Testis (tissue), 5 donors: ENCODE measurements at places on chromosomes 16 and 17. TPM values are rescaled to one million over a fixed set of nuclear protein-coding genes. Genes with fewer than 3 reads are reported as not detected.

DNA sequence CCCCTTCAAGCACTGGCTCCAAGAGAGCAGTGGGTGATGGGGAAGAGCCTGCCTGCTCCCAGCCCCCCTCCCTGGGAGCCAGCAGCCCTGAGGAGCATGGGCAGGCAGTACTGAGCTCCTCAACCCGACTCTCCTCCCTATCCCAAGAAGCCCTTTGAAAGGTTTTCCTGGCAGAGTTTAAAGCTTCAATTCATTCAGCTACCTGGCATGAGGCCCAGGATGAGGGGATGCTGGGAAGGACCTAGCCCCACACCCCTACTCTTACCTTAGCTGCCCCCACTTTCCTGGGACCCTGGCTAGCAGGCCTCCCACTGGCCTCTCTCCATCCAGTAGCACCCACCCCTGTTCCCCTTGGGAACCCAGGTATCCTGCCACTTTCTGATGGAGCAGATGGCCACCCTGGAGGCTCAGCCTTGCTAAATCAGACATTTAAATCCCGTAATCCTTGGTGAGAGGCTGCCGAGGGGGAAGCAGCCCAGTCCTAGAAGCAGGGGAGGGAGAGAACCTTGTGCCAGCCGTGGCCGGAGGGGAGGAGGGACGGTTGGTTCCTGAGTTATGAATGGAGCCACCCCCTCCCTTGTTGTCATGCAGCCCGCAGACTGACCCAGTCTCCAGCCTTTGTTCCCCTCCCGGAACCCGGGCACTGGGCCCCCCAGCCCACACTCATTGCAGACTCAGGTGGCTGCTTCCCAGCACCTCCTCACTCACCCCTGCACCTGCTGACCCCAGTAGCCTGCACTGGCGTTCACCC lies 17.1 kb downstream of the ATP1B2 start:
- no peak for DNase-seq
- H3K36me3 ChIP-seq, result no peaks in the 10 kb centered on the region
- no peak overlapping the region for H3K27ac ChIP-seq
- H3K4me1 ChIP-seq, result no peaks in the 10 kb centered on the region
- no peak overlapping the region for H3K4me3 ChIP-seq
- H3K27me3 ChIP-seq, result no peaks in the 10 kb centered on the region

- no peaks in the 10 kb centered on the region for H3K36me3 ChIP-seq
- H3K27me3 ChIP-seq, result no peaks in the 10 kb centered on the region
- no peak overlapping the region for H3K4me3 ChIP-seq
- H3K4me1 ChIP-seq, result no peaks in the 10 kb centered on the region
These were observed 193.5 kb downstream of the WWOX start for GRCh38 chr16:78292844-78293380.

- no peaks in the 10 kb centered on the region for H3K36me3 ChIP-seq
- H3K27ac ChIP-seq, result peak overlapping the region; percentile 65
- H3K27me3 ChIP-seq, result no peaks in the 10 kb centered on the region
- H3K4me3 ChIP-seq, result no peak overlapping the region
These were observed 20.6 kb downstream of the RTN4RL1 start for GRCh38 chr17:2004435-2004952.

DNA sequence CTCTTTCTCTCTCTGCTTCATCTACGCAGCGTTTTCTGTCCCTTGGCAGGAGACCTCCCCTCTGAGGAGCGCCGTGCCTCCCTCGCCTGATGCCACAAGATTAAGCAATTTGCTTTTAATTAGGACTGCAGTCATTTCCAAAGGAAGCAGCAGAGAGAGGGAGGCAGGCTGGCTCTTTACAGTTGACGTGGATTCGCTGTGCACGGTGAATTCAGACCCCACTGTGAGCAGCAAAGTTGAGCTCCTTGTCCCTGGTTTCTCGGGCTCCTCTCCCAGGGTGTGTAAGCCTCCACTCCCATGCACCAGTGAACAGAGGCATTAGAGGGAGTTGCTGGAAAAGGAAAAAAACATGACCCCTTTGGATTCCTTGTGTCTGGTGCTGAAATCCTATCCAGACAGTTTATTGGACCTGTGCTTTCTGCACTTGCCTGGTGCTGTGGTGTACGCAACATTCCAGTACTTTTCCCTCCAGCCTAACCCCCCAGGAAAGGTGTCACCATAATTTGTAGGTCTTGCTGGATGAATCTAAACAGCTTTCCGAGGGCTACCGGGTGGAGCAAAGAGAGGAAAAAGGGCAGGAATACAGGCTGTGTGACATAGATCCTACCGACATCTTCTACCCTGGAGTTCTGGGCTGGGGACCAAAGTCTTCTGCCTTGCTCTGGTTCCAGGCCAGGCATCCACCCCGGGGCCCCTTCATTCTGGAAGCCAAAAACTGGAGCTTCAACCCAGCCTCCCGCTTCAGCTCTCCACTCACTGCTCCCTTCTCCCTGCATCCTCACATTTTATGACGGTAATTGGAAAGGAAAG lies 171.0 kb downstream of the MAF start:
- H3K27me3 ChIP-seq, result no peaks in the 10 kb centered on the region
- H3K36me3 ChIP-seq, result no peaks in the 10 kb centered on the region
- H3K27ac ChIP-seq, result no peak overlapping the region
- peak; percentile 31 for DNase-seq
- H3K4me3 ChIP-seq, result no peak overlapping the region
- H3K4me1 ChIP-seq, result peaks cover 6% of the 10 kb centered on the region

- no peak overlapping the region for H3K27ac ChIP-seq
- no peak overlapping the region for H3K4me3 ChIP-seq
- no peak for DNase-seq
- H3K36me3 ChIP-seq, result no peaks in the 10 kb centered on the region
- H3K27me3 ChIP-seq, result no peaks in the 10 kb centered on the region
- H3K4me1 ChIP-seq, result no peaks in the 10 kb centered on the region
These were observed 48.3 kb downstream of the RBFOX1 start for GRCh38 chr16:7380911-7381310.

GRCh38 chr16:87982581-87983041 lies 31.4 kb downstream of the BANP start:
- H3K27me3 ChIP-seq, result no peaks in the 10 kb centered on the region
- no peak overlapping the region for H3K4me3 ChIP-seq
- H3K4me1 ChIP-seq, result no peaks in the 10 kb centered on the region
- no peak overlapping the region for H3K27ac ChIP-seq
- H3K36me3 ChIP-seq, result no peaks in the 10 kb centered on the region

GRCh38 chr17:47687748-47688147 lies 6.2 kb upstream of the TBKBP1 start:
- H3K4me3 ChIP-seq, result no peak overlapping the region
- H3K27ac ChIP-seq, result no peak overlapping the region
- no peaks in the 10 kb centered on the region for H3K36me3 ChIP-seq
- peaks cover 9% of the 10 kb centered on the region for H3K4me1 ChIP-seq

DNA sequence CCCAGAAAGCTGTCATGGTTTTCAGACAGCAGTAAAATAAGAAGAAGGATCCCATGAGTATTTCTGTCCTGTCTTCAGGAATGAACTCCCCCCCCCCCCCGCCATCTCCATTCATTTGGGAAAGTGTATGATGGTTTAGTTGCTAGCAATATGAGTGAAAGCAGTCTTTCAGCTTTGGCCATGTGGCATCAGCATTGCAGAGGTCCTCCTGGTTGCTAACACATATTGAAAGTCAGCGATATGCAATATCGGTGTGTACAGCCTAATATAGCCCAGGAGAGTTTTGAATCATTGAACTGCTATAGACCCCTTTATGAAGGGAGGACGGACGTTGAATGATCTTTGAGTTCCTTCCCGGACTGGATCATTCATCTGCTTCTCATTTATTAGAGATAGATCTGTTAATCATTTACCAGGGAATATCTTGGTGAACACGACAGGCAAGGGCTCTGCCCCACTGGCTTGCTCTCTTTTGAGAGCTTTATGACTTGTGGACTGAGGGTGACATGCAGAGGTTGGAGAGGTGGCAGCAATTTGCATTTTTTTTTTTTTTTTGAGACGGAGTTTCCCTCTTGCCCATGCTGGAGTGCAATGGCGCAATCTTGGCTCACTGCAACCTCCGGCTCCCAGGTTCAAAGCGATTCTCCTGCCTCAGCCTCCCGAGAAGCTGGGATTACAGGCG lies 25.2 kb downstream of the DEF8 start:
- no peak overlapping the region for H3K27ac ChIP-seq
- peaks cover 21% of the 10 kb centered on the region for H3K4me1 ChIP-seq
- DNase-seq, result no peak
- no peak overlapping the region for H3K4me3 ChIP-seq

DNA sequence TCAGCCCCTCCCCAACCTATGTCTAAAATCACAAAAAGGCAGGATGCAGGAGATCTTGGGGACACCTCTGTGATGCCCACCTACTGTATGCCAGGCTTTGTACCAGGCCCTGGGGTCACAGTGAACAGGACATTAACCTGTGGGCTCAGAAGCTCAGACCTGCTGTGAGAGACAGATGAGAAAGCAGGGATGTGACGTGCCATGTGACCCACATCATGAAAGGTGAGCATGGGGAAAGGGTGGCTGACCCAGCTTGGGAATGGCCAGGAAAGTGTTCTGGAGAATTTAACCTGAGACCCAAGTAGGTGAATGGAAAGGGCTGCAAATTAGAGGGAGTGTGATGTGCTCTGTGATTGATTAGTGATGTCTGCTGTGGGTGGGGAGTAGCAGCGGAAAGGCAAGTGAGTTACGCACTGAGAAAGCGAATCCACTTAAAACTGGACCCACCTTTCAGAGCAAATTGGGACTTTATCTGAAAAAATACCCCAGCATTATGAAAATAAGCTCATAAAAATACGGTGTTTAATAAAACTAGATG lies 132.2 kb downstream of the IRF8 start:
- no peaks in the 10 kb centered on the region for H3K36me3 ChIP-seq
- no peaks in the 10 kb centered on the region for H3K4me1 ChIP-seq
- no peak overlapping the region for H3K4me3 ChIP-seq
- H3K27ac ChIP-seq, result no peak overlapping the region
- H3K27me3 ChIP-seq, result no peaks in the 10 kb centered on the region

- no peaks in the 10 kb centered on the region for H3K4me1 ChIP-seq
- H3K27ac ChIP-seq, result no peak overlapping the region
- no peaks in the 10 kb centered on the region for H3K36me3 ChIP-seq
- DNase-seq, result no peak
These were observed 253.6 kb downstream of the ZFHX3 start for GRCh38 chr16:72794319-72794718.

Gene CD300C
- total RNA-seq, result 0.39 TPM

DNA sequence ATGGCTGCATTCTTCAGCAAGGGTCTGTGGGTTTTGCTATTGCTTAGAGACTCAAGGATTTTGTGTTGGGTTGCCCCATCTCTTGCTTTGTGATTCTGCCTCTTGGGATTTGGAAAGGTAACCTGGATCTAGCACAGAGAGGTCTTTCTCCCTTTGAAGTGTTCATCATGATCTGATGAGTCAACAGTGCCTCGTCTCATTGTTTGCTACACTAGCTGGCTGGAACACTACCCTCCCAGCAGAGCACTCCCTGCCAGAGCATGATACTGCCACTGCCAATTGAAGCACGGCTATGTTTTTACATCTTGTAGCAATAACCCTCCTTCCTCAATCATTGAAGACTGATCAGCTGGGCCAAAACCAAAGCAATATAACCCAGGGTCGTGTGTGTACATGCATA lies 361.0 kb downstream of the CDH13 start:
- H3K36me3 ChIP-seq, result no peaks in the 10 kb centered on the region
- DNase-seq, result no peak
- H3K4me1 ChIP-seq, result no peaks in the 10 kb centered on the region
- no peaks in the 10 kb centered on the region for H3K27me3 ChIP-seq
- no peak overlapping the region for H3K4me3 ChIP-seq

GRCh38 chr16:66948134-66948836 lies 12.8 kb upstream of the CES3 start:
- no peaks in the 10 kb centered on the region for H3K27me3 ChIP-seq
- H3K4me1 ChIP-seq, result peaks cover 16% of the 10 kb centered on the region
- no peak overlapping the region for H3K27ac ChIP-seq
- H3K36me3 ChIP-seq, result no peaks in the 10 kb centered on the region
- H3K4me3 ChIP-seq, result peak overlapping the region; percentile 56

- DNase-seq, result no peak
- no peaks in the 10 kb centered on the region for H3K4me1 ChIP-seq
- no peak overlapping the region for H3K27ac ChIP-seq
- no peaks in the 10 kb centered on the region for H3K36me3 ChIP-seq
- no peak overlapping the region for H3K4me3 ChIP-seq
These were observed 225.7 kb downstream of the CPPED1 start for GRCh38 chr16:12578001-12578400.

Gene TBC1D3H
- total RNA-seq, result not detected

- H3K4me1 ChIP-seq, result peaks cover 29% of the 10 kb centered on the region
- no peaks in the 10 kb centered on the region for H3K27me3 ChIP-seq
- H3K27ac ChIP-seq, result peak overlapping the region; percentile 39
- no peak overlapping the region for H3K4me3 ChIP-seq
These were observed 217.0 kb upstream of the CIBAR2 start for GRCh38 chr16:85329059-85329812.
